ENCODE measurements at places on chromosomes 7 and 10.

DNA sequence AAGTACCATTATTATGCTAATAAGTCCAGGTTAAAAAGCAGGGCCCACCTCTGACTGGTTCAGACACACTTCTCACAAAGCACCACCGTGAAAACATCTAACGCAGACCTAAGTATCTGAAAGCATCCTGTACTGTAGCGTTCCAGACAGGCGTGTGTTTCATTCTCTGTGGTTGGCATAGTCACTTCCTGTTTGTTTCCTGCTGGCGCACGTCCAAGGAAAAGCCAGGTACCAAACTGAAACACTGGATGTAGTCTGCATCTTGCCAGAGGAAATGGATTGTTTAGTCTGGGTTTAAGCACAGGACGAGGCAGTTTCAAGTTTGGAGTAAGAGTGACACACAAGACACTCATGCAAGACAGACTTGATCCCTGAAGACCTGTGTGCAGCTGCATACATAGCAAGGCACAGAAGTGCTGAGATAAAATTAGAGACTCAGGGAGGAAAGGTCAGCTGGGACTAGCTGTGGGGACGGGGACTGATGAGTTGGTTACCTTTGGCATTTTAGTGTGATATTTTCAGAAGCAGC is 23.3 kb downstream of the BPGM start:
- peak; percentile 72 for DNase-seq

- DNase-seq: no peak
These were observed 52.2 kb downstream of the R3HCC1L start for GRCh38 chr10:98186681-98187080.

- no peak for DNase-seq
These were observed 60.3 kb downstream of the TBXAS1 start for GRCh38 chr7:139889186-139889871.

- DNase-seq: no peak
These were observed 237.3 kb downstream of the SEMA3A start for GRCh38 chr7:83957333-83957732.

- DNase-seq: no peak
These were observed 277.8 kb downstream of the LRMDA start for GRCh38 chr10:75709245-75709644.

- no peak for DNase-seq
These were observed 398.8 kb upstream of the KLF6 start for GRCh38 chr10:4183761-4184261.

DNA sequence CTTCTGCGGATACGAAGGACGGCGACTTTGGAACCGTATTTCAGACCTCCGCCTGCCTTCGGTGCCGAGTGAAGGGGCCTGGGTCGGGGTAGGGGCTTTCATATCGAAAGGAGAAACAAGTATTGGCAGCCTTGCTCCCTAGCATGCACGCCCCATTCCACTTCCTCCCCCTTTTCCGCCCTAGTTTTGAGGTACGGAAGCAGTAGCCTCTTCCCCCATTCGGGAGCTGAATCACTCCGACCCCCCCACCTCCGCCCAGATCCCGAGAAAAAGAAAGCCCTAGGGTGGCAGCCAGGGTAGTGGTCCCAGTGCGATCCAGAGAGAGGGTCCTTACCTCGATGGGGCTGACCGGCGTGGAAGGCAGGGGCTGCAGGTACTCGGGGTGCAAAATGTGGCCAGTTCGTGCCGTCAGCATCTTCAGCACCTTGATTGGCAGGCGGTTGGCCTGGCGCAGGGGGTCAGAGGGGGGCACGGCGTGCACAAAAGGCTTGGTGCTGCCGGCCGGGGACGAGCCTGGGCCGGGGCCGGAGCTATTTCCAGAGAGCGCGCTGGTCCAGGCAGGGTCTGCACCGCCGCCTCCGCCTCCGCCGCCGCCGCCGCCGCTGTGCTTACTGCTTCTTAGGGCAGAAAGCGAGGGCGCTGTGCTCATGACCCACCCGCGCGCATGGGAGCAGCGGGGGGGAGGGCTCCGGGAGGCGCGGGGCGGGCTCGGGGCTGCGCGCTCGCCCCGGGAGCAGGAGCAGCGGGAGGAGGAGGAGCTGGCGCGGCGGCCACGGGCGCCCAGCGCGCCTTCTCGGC is 594 bp downstream of the ZNF503 start:
- no peak for DNase-seq

- DNase-seq: no peak
These were observed 108.0 kb upstream of the YAE1 start for GRCh38 chr7:39458061-39458745.

GRCh38 chr7:94449151-94449725 is 54.5 kb downstream of the COL1A2 start:
- peak; percentile 20 for DNase-seq

- DNase-seq: peak; percentile 40
These were observed 76.1 kb upstream of the CPXM2 start for GRCh38 chr10:123967626-123968243.

- no peak for DNase-seq
These were observed 216.7 kb upstream of the RNF32 start for GRCh38 chr7:156423876-156424275.

- no peak for DNase-seq
These were observed 6.8 kb upstream of the GJD4 start for GRCh38 chr10:35598379-35598778.

- no peak for DNase-seq
These were observed 110.0 kb downstream of the HGF start for GRCh38 chr7:81659697-81660395.

GRCh38 chr10:33483816-33484190 is 149.3 kb upstream of the NRP1 start:
- no peak for DNase-seq

DNA sequence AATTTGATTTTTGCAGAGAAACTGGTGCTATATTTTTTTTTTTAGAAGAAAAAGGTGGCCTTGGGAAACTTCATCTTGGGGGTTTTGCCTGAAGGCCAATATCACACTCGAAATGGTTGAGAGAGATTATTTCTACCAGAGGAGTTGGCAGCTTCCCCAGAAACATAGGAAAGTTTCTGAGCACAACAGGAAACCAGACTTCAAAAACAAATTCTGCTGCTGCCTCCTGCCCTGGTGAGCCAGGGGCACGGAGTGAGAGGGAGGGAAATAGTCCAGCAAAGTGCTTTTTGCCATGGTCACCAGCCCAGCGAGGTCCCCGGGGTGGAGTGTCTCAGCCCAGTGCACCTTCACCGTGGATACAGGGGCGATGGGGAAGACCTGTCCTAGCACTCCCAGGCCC is 61.1 kb downstream of the FOXI2 start:
- no peak for DNase-seq

- no peak for DNase-seq
These were observed 116.6 kb downstream of the INPP5A start for GRCh38 chr10:132654121-132654571.

- DNase-seq: no peak
These were observed 165.5 kb downstream of the FAM107B start for GRCh38 chr10:14609178-14609577.

DNA sequence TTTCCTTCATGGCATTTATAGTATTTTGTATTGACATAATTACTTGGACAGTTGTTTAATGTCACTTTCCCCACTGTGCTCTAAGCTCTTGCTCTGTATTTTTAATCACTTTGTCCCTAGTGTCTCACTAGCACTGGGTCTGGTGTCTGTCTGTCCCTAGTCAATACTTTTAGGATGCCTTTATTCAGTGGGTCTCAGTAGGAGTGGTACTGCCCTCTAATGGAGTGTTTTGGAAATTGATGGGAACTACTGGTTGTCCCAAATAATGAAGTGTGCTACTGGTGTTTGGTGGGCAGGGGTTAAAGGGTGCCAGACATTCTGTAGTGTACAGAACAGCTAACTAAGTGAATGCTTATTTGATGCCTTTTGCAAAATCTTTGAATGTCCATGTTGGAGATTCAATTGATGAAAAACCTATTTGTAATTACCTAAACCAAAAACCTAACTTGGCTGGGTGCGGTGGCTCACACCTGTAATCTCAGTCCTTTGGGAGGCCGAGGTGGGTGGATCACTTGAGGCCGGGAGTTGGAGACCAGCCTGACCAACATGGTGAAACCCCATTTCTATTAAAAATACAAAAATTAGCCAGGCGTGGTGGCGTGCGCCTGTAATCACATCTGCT is 33.3 kb downstream of the CDK14 start:
- DNase-seq: peak; percentile 32

GRCh38 chr7:26616235-26616634 is 248.2 kb downstream of the SKAP2 start:
- no peak for DNase-seq

- DNase-seq: peak; percentile 63
These were observed 4.6 kb downstream of the TRPV6 start for GRCh38 chr7:142880876-142881505.

- DNase-seq: no peak
These were observed 4.4 kb upstream of the CLIP2 start for GRCh38 chr7:74284781-74285259.

GRCh38 chr7:25349283-25350017 is 121.2 kb upstream of the NPVF start:
- DNase-seq: no peak

DNA sequence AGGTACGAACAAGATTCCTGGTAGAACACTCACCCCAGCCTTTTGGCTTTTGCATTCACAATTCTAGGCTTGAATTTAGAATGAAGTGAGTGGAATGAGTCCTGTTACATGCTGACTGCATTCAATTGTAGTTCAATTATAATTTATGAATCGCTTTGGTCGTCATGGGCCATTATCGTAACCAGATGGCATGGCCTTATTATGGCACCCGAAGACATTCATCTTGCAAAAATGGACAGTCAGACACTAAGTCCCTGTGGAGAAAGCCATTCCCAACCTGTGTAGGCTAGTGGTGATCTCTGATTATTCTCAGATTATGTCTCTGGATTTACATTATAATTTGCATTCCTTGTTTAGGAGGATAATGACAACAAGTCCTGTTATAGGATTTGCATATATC is 292.4 kb upstream of the NPSR1 start:
- DNase-seq: no peak

DNA sequence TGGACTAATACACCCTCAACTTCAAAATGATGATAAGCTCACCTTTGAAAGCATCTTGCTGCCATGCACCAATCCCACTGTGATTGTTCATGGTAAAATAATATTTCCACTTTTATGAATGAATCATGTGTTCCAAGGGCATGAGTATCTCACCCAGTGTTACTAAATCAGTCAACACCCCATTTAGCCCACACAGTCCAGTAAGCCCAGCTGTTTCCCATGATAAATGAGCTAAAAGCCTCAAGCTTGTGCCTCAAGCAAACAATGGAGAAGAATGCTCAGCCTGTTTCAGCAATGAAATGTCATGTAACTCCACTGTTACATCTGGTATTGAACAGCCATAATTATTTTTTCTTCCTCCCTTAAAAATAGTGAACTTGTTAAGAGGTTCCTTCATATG is 442.5 kb downstream of the XPNPEP1 start:
- no peak for DNase-seq

DNA sequence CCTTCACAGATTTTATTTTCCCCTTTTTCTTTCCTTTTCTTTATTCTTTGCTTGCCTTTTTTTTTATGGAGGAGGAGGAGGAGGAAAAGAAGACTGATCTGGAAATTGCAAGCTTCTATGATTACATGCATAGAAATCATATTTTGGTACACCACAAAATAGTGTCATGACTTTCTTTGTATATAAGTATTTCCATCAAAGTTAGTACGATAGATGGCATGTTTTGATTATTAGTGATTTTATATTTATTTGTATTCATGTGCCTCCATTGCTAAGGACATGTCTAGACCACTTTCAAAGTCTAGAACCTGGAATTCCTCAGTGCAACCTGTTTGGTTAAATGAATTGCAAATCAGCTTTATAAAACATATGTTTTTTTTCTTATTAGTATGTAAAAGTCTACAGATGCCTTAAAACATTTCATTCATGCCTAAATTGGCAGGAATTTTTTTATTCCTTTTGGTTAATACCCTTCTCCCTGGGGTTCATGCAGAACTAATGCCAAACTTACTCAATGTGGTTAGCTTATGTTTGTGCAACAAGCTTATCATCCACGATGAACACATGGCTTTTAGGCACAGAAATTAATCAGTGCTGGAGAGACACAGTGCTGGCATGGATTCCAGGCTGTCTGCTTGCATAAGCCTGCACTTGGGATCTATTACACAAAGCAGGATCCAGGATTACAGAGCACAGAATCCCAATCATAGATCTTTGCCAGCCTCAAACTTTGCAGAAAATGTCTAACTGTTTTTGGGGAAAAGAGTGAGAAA is 213.1 kb downstream of the CHRM2 start:
- DNase-seq: no peak

DNA sequence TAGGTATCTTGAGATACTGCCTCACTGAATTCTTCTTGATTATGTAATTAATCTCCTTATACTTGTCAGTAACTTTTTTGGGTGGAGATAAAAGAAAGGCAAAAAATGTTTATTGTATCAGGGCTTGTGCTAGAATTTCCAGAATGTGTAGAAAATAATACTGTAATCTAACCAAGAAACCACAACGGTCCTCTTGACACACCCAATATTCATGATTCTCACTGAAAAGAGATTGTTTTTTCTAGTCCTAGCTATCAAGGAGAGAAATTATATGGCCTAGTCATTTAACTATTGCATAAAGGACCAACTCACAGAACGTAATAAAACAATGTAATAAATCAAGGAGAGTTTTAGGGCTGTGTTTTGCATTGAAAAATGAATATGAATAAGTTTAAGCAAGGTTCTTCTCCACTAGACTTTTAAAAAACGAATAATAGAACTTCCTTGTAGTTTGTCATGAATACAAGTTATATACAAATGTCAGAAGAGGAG is 80.0 kb upstream of the STEAP4 start:
- DNase-seq: no peak

DNA sequence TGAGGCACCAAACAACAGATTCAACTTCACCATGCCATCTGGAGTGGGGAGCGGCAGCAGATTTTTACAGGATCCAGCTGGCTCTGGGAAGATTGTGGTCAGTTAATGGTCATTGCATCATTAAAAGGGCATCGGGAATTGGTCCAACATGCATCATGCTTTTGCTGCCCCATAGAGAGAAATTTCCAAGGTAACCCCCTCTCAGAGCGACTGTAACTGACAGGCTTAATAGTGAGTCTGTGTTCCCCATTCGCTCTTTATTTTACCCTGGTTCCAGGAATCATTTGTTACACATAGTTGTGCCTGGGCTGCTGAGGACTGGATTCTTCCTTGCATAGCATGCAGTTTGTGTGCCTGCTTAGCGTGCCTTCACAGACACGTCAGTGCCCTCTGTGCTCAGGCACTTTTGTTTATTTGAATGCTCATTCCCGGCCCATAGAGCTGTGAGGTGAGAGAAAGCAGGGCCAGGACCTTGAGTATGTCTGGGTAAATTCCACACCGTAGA is 49.9 kb downstream of the CDHR3 start:
- DNase-seq: no peak

GRCh38 chr7:89023877-89024276 is 228.3 kb upstream of the TEX47 start:
- no peak for DNase-seq

GRCh38 chr10:52993109-52993508 is 220.5 kb upstream of the MBL2 start:
- DNase-seq: no peak

- DNase-seq: no peak
These were observed 41.9 kb upstream of the PSMG3 start for GRCh38 chr7:1611708-1612241.

GRCh38 chr7:90383422-90383821 is 19.8 kb upstream of the CLDN12 start:
- no peak for DNase-seq

GRCh38 chr7:32935558-32935957 is 21.7 kb upstream of the FKBP9 start:
- no peak for DNase-seq
